ENCODE measurements at places on chromosomes 2 and 18.
A peak's percentile ranks its signal among the peaks of the same experiment; 100 is the strongest.

DNA sequence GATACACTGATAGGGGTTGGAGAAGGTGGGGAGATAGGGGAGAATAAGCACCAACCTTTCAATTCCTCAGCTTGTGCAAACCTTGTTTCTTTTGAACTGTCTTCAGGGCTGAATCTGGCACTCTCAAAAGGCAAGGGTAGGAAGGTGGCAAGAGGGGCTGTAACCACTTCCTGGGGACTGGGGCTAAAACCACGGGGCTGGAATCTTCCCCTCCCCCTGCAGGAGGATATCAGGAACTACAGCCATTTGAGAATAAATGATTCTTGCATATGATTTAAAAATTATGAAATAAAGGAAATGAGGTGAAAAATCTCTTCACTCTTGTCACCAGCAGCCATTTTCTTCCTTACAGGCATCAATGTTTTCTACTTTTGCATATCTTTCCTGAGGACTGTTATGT is 50.8 kb downstream of the ATOH8 start:
- DNase-seq: no peak

- no peak for DNase-seq
Measured at GRCh38 chr18:41753826-41754225, 201.2 kb upstream of the PIK3C3 start.

- no peak for DNase-seq
Measured at GRCh38 chr2:233091595-233092375, 31.6 kb downstream of the INPP5D start.

DNA sequence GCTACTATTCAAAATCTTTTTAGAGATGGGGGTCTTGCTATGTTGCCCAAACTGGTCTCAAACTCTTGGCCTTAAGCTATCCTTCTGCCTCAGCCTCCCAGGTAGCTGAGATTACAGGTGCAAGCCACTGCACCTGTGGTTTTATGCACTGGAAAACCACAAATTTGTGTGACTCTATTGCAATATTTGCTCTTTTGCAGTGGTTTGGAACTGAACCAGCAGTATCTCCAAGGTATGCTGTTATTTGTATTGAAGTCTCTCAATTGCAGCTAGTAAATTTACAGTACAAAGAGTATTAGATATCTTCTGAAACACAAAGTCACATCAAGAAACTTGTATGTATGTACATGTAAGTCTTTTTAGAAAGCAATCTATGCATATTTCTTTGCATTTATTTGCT is 46.2 kb downstream of the PPP4R1 start:
- DNase-seq: no peak

DNA sequence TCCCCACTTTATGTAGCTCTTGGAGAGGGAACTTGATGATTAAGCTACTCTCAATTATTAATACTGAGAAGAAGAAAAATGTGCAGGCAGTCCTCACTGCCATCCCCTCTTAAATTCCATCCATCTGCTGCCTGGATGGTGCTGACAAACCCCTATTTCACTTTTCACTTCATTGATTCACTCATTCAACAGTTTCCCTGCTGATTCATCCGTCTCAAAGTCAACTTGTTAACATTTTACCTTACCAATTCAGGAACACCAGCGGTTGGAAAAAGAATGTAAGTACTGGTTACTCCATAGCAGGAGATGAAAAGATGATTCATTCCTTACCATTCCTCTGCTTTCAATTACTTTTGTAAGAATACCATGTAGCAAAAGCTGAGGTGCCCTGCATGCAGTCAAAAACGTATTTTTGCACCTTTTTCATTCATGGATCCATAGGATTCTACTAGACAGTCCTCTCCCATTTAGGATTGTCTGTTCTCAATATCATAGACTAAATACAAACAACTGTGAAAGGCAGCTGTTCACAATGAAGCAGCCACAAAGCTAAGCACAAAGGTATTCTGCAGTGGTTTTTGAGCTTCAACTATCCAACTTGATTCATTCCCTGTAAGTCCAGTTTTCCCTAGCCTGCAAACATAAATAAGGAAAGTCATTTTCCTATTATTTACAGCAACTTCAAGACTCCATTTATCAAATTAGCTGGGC is 262.0 kb downstream of the MREG start:
- no peak for DNase-seq

- no peak for DNase-seq
Measured at GRCh38 chr2:27185331-27186026, 26.4 kb upstream of the ATRAID start.

- DNase-seq: peak; percentile 63
Measured at GRCh38 chr2:127415593-127416505, 2.4 kb upstream of the PROC start.

DNA sequence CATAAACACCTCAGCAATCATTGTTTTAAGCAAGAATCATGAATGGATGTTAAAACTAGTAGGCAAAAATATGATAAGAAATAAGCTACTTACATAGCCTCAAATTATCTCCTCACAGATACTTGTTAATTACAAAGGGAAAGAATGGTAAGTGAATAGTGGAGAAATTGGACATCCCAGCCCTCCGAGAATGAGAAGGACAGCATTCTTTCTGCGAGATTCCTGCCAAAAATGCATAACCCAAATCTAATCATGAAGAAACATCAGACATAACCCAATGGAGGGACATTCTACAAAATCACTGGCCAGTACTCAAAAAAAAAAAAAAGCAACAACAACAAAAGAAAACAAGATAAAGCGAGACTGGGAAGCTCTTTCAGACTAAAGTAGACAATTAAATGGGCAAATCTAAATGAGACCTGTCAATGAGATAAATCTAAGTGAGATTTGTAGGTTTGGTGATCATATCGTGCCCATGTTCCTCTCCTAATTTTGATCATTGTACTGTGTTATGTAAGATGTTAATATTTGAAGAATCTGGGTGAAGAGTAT is 57.9 kb upstream of the GLI2 start:
- no peak for DNase-seq

DNA sequence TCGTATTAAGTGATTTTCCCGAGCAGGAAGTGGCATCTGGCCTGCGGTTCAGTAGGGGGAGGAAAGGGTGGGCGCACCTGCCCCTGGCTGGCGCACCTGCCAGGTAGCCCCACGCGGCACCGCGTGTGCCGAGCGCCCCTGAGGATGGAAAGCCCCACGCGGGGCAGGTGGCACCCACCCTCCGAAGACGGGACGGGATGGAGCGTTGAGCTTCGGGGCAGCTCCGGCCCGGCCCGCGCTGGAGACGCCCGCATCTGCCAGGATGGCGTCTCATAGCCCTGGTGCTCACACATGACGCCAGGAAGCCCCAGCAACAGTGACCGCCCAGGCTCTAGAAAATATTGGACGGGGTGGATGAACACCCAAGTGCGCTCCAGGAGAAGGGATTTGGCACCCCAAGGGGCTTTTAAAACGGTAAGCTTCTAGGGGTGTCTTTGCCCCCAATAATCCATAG is 2.5 kb upstream of the NFATC1 start:
- DNase-seq: no peak

DNA sequence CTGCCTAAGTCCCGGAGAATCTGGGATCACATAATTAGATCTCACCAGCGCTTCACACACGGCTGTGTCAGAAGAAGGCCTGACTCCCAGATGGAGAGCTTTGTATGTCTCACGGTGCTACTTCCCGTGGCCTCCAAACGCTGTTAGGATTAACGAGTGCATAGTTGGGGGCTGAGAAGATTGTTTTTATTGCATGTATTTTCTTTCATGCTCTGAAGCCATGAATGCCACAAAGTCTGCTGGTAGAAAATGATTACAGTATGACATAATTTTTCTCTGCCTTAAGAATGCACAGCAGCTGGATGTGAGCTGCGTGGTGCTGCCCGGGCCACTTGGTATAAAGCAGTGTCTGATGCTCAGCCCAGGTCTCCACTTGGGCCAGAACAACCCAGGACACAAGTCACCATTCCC is 166.5 kb downstream of the SEPTIN10 start:
- DNase-seq: no peak

DNA sequence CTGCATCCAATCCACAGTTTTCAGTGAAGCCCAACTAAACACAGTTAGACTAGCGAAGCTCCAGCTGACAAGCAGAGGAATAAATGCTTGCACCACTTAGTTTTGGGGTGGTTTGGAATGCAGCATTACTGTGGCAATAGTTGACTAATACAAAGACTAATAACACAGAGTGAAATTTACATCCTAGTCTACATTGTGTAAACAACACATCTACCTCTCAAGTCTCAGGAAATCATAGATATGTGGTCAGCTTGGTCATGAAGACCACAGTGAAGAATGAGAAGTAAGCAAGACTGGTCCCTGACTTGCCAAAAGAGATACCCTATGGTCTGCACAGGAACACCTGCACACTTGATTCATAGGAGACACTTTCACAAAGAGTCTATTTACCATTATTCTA is 155.1 kb upstream of the TANK start:
- DNase-seq: no peak

DNA sequence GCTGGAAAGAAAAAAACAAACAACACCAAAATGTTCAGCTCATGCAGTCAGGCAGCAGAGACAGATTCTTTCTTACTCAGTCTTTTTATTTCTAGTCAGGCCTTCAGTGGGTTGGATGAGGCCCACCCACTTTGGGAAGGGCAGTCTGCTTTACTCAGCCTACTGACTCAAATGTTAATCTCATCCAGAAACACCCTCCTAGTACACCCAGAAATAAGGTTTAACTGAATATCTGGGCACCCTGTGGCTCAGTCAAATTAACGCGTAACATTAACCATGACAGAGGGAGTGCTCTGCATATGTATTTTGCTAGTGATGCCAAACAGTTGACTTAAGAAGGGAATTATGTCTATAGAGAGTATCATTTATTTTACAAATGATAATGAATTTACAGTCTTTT is 401.6 kb downstream of the PARD3B start:
- DNase-seq: no peak

- peak; percentile 30 for DNase-seq
Measured at GRCh38 chr2:237060534-237061312, 25.0 kb upstream of the COPS8 start.

DNA sequence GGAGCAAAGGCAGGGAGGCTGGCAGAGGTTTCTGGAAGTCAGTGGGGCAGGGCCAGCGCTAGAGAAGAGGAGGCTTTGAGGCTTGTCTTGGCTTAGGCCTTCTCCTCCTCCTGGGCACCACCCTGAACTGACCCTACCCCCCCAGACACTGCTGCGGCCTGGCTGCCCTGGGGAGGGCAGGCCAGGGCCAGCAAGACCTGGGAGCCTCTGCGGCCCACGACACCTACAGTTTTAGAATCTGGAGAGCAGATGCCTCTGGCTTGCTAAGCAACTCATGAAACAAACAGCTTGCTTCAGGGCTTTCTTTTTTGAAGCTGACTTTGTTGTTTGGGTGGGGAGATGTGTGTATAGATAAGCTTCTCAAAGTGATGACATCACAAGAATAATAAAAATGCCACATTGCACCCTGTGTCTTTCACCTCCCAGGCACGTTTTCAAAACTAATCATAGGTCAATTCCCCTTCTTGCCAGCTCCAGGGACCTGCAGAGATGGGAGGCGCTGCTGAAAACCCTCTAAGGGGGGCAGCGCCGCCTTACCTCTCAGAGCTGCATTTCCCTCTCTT is 46.2 kb upstream of the SMAD7 start:
- DNase-seq: peak; percentile 37

DNA sequence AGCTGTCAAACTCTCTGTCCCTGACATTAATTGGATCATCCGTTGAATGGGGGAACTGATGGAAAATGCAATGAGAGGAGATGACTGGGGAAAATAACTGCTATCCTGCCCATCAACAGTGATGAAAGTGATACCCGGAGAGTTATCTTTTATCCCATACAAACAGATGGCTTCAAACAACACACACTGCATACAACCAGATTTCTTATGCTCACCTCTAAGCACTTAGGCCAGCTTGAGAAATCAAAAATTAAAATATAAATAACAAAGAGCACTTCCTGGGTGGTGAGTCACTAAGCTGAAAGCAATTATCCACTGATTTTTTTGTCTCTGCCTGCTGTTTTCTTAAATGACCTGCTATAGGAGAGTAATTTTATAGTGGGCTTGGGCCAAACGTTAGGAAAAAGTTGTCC is 237.6 kb upstream of the RGPD4 start:
- DNase-seq: peak; percentile 80

DNA sequence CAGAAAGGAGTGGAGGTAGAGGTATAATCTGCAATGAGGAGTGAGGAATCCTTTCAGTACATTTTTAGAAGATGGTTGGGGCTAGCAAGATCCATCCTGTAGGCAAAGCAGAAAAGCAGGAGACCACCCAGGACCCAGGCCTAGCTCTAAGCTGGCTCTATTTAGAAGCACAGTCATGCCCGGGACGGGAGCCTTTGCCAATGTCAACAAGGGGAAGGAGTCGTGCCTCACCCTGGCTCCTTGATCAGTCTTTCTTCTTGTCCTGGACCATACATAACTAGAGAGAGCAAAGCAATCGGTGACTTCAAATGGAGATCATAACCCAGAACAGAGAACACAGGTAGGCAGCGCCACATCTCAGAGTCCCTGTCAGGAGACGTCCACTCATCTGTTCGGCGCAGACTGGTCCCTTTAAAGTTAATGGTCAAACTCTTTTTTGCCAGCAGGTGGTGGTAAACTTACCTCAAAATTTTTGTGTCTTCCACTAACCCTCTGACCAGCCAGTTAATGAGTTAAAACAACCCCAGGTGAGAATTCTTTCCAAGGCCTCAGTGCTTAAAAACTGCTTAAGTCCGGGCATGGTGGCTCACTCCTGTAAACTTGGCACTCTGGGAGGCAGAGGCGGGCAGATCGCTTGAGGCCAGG is 8.0 kb downstream of the MC5R start:
- DNase-seq: no peak

DNA sequence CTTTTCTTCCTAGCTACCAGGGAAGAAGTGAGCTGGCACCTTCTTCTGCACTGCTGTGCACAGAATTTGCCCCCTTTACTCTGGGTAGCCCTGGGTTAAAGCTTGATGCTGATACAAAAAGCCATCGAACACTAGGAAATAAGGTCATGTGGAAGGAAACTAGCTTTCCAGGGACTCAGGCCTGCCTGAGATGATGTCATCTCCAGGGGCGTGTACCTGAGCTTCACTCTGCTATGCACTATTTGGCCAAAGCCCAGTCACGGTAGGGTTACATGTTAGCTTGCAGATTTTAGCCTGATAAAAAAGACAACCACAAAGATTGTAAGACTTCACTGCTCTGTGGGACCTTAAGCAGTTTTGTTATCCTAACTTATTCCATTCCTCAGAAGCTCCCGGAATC is 20.4 kb downstream of the EDAR start:
- DNase-seq: no peak

GRCh38 chr2:157170299-157170698 is 87.2 kb upstream of the GALNT5 start:
- DNase-seq: no peak

- DNase-seq: no peak
Measured at GRCh38 chr2:176421297-176422050, 152.2 kb downstream of the MTX2 start.

DNA sequence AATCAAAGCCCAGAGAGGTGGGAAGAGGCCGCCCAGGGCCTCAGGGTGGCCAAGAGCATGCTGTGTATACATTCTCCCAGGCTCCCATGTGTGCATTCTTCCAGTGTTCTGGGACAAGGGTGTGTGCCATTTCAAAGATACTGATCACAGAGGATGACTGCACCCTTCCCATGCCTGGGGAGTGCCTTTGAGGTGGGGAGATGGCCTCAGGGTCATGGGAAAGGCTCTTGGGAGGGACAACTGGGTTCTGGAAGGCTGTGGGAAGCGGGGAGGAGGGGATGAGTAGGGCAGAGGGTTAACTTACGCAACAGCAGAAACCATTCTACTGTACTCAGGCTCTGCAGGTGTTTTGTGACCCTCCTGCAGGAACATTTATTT is 40.9 kb downstream of the KLHL29 start:
- DNase-seq: no peak
